ENCODE measurements at places on chromosomes 12 and 14.

DNA sequence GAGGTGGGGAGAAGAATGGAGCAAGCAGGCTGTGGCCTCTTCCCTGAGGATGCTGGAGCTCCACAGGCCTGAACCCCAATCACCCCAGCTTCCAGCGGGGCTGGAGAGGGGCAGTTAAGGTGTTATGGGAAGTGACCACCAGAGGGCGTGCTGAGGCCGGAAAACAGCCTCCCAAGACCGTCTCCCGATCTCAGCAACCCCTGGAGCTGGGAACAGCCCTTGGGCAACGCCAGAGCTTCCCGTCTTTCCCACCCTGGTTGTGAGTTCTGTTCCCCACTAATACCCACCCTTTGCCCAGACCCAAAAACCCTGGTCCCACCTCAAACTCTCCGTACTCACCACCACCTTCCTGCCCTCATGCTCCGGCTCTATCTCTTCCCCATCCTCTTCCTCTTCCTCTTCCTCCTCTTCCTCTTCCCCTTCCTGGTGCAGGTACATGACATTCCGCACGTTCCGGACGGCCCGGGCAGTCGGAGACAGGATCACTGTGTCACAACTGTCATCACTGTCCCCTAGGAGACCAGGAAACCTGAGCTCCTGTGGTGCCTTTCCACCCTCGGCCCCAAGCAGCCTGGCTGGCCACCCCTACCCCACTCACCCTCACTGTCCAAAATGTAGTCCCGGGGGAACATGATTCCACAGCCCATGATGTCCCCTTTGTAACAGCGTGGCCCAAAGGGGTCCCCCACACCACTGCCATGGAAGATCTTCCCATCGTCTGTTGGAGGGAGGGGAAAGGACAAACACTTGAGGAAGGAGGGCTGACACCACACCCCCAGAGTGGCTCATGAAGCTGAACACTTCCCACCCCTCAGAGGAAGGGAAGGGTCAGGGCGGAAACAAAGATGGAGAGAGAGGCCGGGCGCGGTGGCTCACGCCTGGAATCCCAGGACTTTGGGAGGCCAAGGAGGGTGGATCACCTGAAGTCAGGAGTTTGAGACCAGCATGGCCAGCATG lies 12.9 kb downstream of the SPRYD3 start:
- DNase-seq: peak; percentile 44

- no peak for DNase-seq
These were observed 100.4 kb upstream of the SRRM4 start for GRCh38 chr12:118880720-118881493.

DNA sequence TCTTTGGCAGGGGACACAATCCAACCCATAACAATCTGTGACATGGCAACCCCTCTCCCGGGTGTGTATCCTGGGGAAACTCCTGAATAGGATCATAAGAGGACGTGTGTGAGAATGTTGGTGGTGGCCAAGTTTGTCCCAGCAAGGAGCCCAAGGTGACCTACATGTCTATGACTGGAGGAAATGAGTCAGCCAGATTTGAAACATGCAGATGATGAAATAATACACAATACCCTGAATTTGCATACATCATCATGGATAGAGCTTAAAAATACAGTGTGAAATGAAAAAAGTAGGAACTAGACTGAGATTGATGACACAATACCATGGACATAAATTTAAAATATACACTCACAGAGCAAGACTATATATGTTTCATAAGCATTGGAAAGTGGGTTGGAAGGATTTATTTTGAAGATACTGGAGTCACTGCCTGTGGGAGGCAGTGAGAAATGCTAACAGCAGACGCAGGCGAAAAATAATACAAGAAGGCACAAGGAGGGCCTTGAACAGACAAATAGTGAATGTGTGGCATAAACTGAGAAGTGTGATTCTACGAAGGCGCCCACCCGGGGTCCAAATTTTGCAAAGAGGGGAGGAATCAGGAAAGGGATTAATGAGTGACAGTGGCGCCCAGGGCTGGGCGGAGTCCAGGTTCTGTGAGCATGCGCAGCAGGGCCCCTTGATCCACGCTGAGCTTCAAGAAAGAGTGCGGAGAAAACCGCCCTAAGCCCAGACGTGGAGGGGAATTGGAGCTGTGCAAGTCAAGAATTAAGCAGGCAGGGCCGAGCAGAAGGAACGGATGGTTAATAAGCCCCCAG lies 7.0 kb upstream of the MAP1LC3B2 start:
- no peak for DNase-seq

GRCh38 chr12:127245009-127245408 lies 1022.0 kb upstream of the TMEM132C start:
- no peak for DNase-seq

GRCh38 chr14:36241183-36241582 lies 64.7 kb upstream of the PTCSC3 start:
- DNase-seq: no peak

DNA sequence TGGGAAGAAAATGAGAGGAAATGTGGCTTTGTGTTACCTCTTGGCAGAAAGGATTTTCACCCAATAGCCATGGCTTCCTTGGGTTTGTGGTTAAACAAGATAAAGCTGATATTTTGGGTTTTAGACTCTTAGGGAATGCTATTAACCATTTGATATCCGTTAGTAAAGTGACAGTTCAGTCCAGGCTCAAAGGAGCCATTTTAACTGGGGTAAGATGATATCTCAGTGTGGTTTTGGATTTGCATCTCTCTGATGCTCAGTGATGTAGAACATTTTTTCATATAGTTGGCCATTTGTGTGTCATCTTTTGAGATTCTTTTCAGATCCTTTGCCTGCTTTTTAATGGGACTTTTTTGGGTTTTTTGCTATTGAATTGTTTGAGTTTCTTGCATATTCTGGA lies 30.1 kb downstream of the IFT43 start:
- no peak for DNase-seq

GRCh38 chr14:68018598-68018997 lies 199.0 kb downstream of the RAD51B start:
- no peak for DNase-seq

DNA sequence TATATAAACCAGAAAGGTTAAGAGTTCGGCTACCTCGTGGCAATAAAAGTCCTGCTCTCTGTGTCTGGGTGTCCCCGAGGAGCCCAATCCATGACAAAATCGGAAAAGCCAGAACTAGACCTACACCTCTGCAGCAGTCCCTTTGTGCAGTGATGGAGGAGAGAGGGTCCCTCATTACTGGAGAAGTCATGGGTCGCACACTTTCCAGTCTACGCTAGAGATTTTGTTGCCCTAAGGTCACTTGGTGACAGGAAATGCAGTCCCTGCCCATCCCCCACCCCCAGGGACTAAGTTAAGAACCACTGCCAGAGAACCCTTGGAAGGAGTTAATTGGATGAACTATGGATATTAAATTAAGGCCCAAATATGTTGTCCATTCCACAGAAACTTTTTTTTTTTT lies 104.4 kb upstream of the ATF7IP start:
- no peak for DNase-seq

GRCh38 chr12:2256915-2257314 lies 204.1 kb downstream of the CACNA1C start:
- no peak for DNase-seq

DNA sequence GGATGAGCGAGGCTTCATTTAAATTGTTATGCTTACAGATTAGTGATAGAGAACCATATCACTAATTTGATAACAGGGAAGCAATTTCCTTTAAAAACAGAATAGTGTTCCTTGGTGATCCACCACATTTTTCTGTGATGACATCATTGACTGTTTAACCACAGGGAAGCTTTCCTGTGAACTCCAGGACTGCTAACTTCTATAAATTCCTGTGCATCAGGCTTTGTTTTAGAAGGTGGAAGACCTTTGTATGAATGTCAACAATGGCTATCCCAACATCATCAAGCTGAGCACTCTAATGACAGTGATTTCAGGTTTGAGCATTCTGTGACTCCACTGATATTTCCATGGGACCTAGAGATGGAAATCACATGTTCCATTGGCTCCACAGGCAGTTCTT lies 177.1 kb downstream of the RMST start:
- no peak for DNase-seq

Data from stimulated activated CD8-positive, alpha-beta memory T cell treated with anti-CD3 and anti-CD28 coated beads, Interleukin-2, amount 100 ng/mL, for 48 hours (primary cell).